Spinal cord (tissue), 10 donors: ENCODE measurements at places on chromosomes 12 and 14.
A peak's percentile ranks its signal among the peaks of the same experiment; 100 is the strongest.

DNA sequence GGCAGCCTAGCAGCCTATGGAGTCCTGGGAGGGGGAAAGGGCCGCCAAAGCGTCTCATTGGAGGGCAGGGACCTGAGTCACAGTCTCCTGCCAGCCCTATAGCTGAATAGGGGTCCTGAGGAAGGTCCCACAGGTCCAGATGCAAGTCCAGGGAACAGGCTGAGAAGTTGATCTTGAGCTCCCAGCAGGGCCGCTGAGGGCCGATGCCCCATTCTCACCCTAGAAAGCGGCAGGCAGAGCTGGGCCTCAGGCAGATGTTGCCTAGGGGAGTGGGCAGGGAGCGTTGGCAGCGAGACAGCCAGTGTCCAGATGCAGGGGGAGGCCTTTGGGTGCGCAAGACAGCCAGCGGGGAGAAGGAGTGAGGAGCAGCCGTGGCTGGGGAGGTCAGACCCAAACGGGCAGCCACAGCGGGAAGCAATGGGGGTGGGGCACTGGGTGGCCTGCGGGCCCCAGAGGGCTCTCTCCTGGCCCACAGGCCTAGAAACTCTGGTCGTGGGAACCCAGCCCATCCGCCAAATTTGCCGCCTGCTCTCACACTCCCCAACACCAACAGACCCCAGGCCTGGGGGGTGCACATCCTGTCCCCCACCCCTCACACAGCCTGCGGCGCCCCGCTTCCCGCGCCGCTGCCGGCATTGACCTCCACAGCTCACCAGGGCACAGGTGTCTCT is 1.1 kb downstream of the HDAC7 start:
- DNase-seq: no peak

DNA sequence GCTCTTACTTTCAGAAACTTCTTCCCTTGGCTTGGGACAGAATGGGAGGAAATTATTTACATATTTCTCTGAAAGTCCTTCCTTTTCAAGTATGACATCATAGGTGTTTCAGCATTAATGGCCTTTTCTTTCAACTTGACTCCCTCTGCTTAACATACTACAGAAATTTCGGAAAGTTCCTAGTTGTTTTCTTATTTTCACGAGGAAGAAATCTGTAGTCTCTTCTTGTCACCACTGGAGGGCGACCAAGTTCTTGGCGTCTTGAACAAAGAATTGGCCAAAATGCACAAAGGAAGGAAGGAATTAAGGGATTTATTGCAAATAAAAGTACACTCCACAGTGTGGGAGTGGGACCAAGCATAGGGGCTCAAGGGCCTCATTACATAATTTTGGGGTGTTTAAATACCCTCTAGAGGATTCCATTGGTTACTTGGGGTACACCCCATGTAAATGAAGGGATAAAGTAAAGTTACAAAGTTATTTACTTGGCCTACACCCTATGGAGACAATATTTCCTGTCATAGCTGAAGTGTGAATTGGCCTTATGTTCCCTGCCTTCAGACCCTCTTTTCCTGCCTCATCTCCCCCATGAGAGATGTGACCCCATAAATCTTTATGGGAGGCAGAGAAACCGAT is 70.4 kb downstream of the RPL10L start:
- DNase-seq: peak; percentile 2

- DNase-seq: no peak
Measured at GRCh38 chr12:131471946-131472732, 238.8 kb upstream of the SFSWAP start.

GRCh38 chr12:51323317-51323960 is 535 bp downstream of the BIN2 start:
- DNase-seq: no peak

DNA sequence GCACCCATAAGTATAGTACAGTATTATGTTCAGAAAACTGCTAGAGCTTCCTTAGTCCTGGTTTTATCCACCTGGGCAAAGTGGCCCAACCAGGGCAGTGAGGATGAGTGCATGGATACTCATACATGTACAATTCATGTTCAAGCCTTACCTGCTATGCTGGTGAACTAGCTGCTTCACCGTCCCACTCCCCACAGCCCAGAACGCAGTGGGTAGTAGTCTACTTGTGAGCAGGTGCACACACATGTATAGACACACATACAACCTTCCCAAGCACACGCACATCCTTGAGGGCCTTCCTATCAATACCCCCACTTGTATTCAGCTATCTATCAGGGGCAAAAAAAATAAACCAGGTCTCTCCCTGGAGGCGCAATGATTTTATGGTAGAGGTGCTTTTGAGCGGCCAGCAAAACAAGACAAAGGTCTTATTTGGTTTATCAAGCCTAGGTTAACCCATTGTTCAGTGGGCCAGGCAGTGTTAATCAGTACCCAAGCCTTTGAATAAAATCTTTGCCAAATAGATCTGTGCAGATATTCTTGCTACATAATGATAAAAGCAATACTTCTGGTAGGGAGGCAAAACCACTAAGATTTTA is 69.8 kb downstream of the ZFP36L1 start:
- DNase-seq: no peak

GRCh38 chr12:66320996-66321395 is 18.7 kb downstream of the HELB start:
- no peak for DNase-seq

GRCh38 chr14:102029956-102030355 is 56.9 kb downstream of the HSP90AA1 start:
- DNase-seq: no peak

DNA sequence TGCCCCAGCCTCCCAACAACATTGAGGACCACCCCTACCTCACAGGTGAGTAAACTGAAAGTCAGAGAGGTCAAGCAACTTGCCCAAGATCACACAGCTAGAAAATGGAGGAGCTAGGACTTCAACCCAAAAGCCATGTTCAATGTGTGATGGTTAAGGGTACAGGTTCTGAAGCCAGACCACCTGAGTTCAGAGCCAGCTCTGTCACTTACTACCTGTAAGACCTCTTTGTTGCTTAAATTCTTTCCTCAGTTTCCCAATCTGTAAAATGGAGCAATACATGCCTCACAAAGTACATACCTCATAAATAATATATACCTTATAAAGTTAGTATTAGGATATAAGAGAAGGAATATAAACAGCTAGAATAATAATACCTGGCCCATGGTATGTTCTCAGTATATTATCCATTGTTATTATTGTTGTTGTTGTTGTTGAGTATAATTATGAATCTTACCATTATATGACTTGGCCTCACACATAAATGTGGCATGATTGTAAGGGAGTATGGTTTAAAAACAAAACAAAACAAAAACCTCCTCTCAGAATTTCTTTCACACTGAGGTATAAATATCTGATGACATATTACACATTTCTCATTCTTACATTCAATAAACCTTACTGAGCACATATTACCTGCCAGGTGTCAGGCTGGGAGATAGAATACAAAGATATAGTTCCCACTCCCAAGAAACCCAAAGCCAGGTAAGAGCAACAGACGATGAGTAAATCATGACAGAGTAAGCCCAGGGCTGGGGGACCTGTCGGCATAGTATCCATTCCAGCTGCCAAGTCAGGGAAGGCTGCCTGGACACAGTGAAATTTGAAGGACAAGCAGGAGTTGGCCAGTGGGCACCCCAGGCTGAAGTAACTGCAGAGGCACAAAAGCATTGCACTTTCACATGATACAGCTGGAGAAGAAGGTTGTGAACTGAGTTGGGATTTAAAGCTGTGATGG is 19.6 kb downstream of the CMKLR1 start:
- DNase-seq: no peak

GRCh38 chr12:2851931-2852330 is 4.9 kb downstream of the TEX52 start:
- no peak for DNase-seq

DNA sequence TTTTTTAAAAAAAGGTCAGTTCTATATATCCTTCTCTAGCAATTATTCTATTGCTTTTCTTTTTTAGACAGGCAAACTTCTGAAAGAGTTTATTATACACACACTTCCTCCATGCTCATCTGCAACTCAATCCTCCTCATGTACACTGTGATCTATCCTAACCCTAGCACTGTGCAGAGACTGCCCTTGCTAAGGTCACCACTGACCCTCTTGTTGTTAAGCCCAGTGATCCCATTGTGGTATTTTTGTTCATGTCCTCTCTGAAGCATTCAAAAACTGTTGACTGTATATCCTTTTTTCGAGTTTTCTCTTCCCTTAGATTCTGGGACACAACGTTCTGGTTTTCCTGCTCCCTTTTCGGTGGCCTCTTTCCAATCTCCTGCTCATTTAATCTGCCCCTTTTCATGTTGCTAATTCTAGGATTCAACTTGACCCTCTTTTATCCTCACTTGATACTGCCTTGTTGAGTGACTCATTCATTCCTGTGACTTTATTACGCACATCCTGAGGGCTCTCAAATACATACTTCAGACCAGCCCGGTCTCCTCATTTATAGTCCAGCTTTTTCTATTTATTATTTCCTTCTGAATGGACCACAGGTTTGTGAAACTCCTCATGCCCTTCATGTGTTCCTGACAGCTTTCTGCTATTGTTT is 53.9 kb upstream of the PTPRB start:
- no peak for DNase-seq

- DNase-seq: no peak
Measured at GRCh38 chr14:68694516-68695235, 98.2 kb downstream of the ZFP36L1 start.

DNA sequence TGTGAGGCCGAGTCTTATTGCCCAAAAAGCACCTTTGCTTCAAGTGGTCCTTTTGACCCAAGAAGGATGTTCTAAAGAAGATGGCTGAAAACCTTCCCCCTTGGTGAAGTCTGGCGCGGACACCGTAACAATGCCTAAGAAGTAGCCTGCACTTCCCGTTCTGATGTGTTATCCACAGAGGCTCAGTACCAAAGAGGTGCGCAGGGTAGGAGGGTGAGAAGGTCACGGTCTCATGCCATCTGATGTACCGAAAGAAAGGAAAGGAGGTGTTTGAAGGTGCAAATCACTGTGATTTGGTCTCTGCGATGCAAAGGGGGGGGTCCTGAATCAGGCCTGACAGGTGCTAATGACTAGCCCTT is 9.9 kb downstream of the PEBP1 start:
- DNase-seq: no peak

DNA sequence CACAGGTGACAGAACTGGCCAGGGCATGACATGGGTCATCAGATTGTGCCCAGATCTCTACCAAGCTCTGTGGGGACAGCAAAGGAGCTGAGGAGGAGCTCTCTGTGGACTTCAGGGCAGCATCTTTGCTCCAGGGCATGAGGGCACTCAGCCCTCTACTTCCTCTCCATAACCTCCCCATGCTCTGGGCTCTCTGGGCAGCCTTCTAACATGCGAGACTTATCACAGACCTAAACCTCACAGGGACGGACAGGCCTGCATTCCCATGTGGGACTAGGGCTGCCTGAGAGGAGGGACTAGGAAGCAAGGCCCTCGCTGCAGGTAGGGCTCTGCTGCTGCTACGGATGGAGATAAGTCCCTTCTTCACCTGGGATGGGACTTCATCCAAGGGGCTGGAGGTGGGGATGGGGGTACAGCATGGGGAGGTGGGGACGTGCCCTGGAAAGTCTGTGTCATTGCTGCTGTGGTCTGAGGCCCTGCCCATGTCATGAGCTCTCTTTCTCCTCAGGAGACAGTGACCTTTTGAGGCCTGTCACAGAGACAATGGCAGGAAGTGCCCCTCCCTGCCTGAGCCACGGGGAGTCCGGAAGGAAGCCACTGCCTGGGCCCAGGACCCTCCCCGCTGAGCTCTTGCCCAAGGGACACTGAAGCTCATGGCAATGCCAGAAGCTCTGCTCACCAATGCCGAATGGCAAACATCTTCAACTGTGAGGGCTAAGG is 44.1 kb downstream of the PITPNM2 start:
- DNase-seq: no peak

GRCh38 chr14:85190251-85190650 is 339.7 kb upstream of the FLRT2 start:
- no peak for DNase-seq

DNA sequence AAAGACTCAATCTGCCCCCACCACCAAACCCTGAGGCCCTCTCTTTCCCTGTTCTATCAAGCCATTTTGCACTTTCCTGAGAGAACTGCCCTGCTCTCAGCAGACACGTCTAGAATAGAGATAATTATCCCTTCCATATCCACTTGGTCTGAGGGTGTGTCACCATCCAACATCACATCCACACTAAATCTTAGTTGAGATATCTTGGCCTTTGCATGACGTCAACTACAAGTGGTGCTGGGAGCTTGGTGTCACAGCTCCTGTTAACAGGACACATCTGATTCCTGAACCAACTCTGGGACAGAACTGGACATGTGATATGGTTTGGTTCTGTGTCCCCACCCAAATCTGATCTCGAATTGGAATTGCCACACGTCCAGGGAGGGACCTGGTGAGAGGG is 1109.2 kb downstream of the TMEM121 start:
- no peak for DNase-seq

DNA sequence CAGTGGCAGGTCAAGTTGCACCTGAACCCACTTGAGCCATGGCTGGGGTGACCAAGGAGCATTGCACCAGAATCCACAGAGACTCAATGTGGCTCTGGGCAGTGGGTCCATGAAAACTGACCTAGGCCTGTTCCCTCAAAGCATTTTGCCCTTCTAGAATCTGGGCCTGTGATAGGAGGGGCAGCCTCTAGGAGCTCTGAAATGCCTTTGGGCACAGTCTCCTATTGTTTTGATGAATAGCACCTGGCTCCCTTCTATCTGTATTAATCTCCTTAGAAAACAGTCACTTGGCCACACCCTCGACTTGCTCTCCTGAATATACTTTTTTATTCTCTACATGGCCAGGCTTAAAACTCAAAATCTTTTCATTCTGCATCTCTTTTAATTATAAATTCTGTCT is 14.1 kb upstream of the KRAS start:
- no peak for DNase-seq

GRCh38 chr14:74423246-74423645 is 2.8 kb downstream of the SYNDIG1L start:
- peak; percentile 67 for DNase-seq

DNA sequence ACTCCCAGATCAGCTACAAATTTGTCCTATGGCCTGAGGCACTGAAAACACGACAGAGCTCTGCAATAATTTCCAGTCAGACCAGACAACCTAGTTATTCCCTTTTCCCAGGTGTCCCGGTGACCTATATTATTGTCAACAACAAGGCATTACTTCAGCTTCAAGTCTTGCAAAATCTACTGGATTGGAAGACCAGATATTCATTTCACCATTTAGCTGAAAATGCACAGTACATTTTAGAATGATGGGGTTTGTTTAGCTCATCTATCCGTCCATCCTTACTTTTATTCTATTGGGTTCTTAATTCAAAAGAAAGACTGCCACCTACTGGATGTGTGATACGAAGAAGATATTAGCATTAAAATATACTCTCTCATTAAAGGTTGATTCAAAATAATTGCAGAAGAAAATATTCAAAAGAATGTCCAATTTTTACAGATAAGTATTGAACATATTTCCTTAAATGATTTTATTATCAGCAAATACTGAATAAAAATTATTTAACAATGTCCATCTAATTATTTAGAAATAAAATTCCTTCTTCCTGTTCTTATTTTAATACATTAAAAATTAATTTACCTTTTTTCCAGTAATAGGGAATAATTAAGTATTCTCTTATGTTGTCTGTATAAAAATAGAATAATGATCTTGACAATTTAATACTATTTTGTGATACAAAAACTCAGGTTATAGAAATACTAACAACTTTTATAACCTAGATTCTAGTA is 244.9 kb upstream of the LRIG3 start:
- peak; percentile 73 for DNase-seq

GRCh38 chr14:75041613-75042012 is 9.7 kb downstream of the MLH3 start:
- no peak for DNase-seq

GRCh38 chr14:59772233-59772632 is 98.3 kb downstream of the RTN1 start:
- DNase-seq: no peak
